GM04503 (cell line): ENCODE measurements at places on chromosomes 5 and 9.

GRCh38 chr5:181223058-181223728, at the start of gene TRIM41:
TSS of gene TRIM41 (plus strand) at chr5:181223281. CDS start at chr5:181224000, 719 bp downstream.
- peak; percentile 88 for DNase-seq

DNA sequence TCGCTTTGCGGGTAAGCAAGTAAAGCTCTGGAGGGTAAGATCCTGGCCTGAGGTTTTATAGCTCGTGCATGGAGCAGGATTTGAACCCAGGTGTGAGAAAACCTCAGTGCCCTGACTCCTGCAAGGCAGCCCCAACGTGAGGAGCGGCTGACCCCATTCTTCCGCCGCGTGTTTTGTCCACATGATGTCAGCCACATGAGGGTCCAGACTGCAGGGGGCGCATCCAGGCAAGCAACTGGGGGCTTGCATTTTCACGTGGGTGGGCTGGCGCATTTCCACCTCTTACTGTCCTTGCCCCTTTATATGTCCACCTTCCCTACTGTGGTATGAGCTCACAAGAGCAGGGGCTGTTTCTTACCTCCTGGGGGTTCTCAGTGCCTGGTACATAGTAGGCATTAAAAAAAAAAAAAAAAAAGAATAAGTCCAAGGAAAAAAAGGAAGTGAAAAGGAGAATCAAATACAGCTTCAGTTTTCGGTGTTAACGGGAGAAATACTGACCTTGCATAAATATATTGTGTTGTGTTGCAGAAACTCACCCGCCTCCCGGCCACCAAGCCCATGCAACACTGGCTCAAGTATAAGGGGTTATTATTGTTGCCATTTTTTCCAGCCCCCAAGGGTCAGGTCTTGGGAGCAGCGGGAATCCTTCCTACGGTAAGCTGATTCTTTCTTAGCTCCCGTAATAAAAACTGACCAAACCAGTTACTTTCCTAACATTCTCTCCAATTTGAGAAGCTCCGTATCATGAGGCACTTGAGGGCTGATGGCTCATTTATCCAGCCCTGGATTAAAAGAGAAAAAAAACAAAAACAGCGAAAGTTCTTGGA, 15.0 kb downstream of the TLX3 start:
- no peak for DNase-seq

DNA sequence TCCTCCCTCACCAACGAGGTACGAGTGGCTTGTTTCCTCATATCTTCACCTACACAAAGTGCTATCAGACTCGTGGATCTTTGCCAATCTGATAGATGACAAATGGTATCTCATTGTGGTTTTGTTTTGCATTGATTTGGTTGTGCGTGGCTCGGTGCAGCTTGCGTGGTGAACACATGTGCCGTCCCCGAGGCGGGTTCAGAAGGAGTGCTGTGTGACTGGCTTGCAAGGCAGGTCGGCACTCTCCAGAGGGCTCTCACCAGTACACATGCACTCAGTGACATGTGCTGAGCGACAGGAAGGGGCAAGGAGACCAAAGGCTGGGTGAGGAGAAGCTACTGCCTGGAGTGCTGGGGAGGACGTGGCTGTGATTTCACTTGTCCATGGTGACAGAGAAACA, 95.3 kb upstream of the PITX1 start:
- no peak for DNase-seq

GRCh38 chr5:31350395-31350794, 156.9 kb downstream of the CDH6 start:
- no peak for DNase-seq

DNA sequence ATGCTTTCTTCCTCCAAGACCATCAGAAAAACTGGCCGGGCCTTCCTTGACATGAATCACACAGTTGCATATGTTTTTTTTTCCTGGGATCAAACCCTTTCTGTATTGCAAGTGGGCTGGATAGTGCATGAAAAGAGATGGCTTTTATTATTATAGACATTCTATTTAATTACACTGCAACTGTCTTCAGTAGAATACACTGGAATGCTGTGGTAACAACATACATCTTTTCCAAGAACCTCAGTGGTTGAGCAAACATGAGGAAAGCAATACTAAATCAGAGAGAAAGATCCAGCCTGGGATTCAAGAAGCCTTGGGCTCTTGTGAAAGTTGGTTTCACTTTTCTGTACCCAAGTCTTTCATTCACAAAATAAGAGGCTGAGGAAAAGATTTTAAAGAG, 193.0 kb downstream of the DMAC1 start:
- DNase-seq = no peak

- no peak for DNase-seq
Observed at GRCh38 chr5:43033841-43034590, 6.1 kb downstream of the ANXA2R start.

DNA sequence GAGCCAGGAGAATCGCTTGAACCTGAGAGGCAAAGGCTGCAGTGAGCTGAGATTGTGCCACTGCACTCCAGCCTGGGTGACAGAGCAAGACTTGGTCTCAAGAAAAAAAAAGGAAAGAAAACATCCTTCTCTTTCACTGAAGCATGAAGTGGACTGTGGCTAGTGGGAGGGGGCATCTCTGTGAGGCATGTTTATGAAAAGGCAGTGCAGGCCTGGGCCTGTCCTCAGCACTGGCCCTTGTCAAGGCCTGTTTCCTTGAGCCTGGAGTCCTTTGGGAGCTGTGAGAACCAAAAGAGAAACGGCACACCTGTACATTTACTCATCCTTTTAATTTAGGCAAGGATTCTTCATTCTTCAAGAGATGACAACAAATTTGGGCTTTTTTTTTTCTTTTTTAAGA, 18.3 kb upstream of the FUBP3 start:
- no peak for DNase-seq

- DNase-seq = no peak
Observed at GRCh38 chr5:102295534-102296177, 428 bp downstream of the SLCO4C1 start.

GRCh38 chr5:65391591-65391990, 90.1 kb downstream of the ADAMTS6 start:
- DNase-seq = no peak

DNA sequence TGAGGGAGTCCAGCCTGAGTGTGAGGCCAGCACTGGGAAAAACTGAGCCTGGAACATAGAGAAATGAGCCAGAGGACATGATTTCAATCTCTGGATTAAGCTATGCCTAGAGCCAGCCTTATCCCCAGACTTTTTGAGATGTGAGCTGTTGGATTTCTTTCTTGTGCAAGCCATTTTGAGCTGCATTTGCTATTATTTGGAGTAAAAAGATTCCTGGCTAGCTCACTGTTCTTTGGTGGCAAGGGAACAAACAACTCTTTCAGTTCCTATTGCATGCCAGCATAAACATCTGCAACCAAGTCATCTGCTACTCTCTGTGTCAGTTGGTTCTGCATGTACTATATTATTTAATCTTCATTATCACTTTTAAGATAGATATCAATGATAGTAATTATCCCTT, 70.1 kb upstream of the MAN2A1 start:
- no peak for DNase-seq
